ENCODE measurements at places on chromosomes 12 and 14.

DNA sequence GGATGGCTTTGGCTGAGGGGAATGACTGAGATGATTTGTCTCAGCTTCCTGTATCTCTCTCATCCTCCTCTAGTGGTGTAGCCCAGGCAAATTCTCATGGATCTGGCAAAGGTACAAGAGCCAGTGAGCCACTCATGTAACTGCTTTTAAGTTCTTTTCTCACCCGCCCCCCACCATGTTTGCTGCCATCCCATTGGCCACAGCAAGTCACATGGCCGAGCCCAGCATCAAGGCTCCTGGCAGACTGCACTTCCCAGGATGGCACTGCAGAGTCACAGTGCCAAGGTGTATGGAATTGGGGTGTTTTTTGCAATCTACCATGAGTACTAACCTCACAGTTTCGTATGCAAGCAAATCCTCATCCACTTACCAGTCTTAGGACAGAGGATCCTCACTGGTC, 50.9 kb downstream of the CHST11 start:
- DNase-seq = no peak

DNA sequence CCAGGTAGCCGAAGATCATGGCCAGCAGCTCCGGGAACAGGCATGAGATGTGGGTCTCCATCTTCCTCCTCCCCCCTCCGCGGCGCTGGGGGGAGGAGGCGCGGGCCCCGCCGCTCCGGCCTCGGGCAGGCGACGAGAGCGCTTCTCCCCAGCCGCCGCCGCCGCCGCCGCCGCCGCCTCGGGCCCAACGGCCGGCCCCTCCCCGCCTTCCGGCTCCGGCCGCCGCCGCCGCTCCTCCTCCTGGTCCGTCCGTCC, 448 bp downstream of the FBXL14 start:
- DNase-seq = no peak

DNA sequence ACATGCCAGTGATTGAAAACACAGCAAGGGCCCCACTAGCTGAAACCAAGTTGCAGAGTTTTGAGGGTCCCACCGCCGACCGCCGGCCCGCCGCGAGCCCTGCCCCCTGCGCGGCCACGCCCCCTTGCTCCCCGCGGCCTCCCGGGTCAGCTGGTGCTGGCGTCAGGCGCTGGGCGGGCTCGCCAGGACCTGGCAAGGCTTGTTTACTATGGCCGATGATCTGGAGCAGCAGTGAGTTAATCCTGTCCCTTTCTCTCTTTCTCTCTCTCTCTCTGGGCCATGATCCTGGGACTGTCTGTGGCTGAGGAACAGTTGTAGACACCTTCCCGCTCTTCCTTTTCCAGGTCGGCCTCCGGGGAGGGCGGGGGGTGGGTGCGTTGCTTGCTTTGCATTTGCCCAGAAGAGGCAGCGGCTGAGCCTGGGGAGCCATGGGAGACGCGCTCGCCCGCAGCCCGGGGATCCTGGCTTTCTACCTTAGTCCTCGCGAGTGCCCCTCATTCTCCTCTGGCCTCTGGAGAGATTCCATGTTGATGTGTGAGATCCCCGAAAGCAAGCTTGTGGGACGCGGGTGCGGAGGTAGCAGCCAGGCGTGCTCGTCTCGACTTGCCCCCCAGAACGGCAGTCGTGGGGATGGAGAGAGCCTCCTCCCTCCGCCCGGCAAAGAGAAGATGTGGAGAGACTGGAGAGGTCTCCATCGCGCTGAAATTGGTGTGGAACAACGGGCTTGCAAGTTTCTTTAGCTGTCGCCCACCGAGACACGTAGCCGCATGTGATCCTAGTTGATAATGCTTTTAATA, at the start of gene ABHD4:
ABHD4 (plus strand) TSS at position 202 of the 797 bp plus-strand sequence; CDS start at position 209, 7 bp downstream.
- peak; percentile 49 for DNase-seq

DNA sequence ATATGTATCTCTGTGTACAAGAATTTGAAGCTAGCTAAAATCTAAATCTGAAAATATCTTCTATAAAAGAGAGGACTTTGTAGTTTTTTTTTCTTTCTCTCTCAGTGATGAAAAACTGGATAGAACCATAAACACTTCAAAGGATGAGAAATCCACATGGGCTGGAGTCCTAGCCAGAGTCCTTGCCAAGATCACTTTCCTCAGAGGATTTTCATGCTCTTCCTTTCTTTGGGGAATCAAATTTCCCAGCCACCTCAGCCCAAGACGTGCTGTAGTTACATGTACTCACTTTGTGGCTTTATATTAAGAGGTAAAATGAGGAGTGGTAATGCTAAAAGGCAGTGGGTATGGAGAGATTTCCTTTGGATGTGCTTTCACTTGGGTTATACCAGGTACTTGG, 110.3 kb downstream of the SLC38A1 start:
- no peak for DNase-seq

DNA sequence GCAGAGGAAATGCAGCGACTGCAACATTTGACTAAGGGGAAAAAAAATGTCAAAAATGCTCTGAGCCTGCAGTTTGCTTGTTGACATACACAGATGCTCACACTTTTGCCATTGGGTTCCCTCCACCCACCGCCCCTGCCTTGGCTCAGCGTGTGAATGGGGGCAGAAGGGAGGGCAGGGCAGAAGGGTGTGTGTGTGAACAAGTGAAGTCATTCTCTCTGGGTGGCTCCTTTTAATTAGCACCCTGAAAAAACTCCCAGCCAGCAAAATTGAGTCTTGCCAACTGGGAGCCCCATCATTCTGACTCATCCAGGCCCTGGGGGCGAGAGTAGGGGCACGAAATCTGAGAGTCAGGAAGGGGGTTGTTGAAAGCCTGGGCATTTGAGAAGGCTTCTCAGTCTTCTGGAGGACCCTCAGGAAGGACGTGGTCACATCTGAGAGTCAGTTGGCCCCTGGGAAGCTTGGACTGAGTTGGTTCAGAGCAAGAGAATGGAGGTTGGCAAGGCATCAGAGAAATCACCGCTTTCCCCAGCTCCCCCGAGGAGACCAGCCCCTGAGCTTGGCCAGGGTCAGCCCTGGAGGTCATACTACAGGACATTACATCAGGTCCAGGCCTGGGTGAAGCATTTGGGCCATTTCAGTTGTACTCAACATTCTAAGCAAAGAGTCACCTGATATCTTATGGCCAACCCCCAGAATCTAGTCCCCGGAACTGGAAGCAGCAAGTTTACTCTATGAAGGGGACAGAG, 22.7 kb upstream of the KRT78 start:
- peak; percentile 55 for DNase-seq

- no peak for DNase-seq
These were observed 3.9 kb upstream of the LHX5 start for GRCh38 chr12:113475451-113476175.

GRCh38 chr12:114697243-114697716, 13.3 kb upstream of the TBX3 start:
- DNase-seq = no peak

DNA sequence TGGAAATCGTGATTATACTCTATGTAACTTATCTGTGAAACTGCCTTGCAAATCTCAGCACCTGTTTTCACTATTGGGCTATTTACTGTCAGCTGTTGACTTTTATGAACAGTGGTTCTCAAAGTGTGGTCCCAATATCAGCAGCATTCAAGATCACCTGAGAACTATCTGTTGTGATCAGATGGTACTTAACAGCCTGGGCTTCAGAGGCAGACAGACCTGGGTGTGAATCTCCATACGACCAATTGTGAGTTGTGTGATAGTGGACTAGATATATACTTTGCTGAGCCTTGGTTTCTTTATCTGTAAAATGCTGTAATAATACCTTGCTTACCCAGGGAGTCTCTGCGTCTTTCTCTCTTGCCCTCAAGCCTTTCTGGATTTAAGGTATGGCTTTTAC, 105.1 kb downstream of the ERGIC2 start:
- DNase-seq = no peak

GRCh38 chr14:105168496-105168978, at the start of gene JAG2:
TSS of gene JAG2 (minus strand) at chr14:105168776. CDS start at chr14:105168420, 356 bp downstream.
- DNase-seq = peak; percentile 50

- DNase-seq = no peak
These were observed 7.1 kb upstream of the LGMN start for GRCh38 chr14:92755495-92755894.

GRCh38 chr14:61608245-61609165, 86.8 kb upstream of the HIF1A start:
- no peak for DNase-seq

- peak; percentile 46 for DNase-seq
These were observed 112.7 kb downstream of the NCOR2 start for GRCh38 chr12:124454735-124455134.

- no peak for DNase-seq
These were observed 110.4 kb downstream of the SLC6A15 start for GRCh38 chr12:84802161-84802560.

GRCh38 chr12:83161456-83161855, 474.8 kb downstream of the TMTC2 start:
- DNase-seq = no peak

- no peak for DNase-seq
These were observed 991.2 kb downstream of the VRK1 start for GRCh38 chr14:97788364-97788763.

- DNase-seq = no peak
These were observed 47.5 kb downstream of the MRPL42 start for GRCh38 chr12:93514853-93515252.

DNA sequence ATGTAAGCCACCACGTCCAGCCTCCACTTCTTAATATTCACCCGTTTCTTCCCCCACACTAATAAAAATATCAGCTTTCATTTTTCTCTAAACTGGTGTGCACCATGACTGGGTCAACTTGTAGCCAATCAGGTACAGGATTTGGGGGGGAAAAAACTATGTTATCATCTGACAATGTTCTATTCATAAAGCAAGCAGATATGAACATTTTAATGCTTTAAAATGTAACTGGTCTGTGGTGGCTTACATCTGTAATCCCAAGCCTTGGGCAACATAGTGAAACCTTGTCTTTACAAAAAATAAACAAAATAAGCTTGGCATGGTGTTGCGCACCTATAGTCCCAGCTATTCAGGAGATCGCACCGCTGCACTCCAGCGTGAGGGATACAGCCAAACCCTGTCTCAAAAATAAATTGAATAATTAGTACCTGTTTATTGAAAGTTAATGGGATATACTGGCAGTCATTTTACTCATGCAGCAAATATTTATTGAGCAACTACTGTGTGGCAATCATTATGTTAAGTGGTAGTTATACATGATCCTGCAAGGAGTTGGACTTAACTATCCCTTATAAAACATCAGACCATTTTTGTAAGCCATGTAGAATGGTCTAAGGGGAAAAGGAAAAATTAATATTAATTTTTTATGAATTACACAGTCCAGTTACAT, 15.3 kb upstream of the ITPR2 start:
- DNase-seq = no peak

- DNase-seq = peak; percentile 8
These were observed 1.0 kb upstream of the KDM2B start for GRCh38 chr12:121581686-121582429.

DNA sequence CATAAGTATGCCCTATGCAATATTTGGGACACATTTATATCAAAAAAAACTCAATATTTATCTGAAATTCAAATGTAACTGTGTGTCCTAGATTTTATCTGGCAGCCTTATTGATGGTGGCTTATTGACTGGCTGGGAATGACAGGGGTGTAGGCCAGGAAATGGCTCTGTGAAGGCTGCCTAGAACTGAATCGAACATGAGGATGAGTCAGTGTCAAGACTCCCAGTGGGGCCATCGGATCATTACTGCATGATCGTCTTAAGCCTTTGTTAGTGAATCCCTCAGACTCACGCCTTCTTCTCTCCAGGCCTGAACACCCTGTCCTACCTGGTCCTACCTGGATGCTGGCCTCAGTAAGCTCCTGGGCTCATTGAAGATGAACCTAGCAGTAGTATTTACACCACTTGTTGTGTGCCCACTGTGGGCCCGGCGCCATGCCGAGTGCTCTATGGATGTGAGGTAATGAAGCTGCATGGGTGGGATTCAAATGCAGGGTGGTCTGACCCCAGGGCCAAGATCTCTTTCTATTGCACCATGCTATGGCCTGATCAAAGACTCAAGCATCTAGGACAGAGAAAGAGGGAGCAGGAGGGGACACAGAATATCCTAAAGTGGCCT, 21.0 kb upstream of the FAIM2 start:
- no peak for DNase-seq

GRCh38 chr12:96445691-96446583, 43.4 kb upstream of the CFAP54 start:
- DNase-seq = peak; percentile 90

GRCh38 chr12:16946704-16947103, 340.7 kb upstream of the LMO3 start:
- DNase-seq = no peak

DNA sequence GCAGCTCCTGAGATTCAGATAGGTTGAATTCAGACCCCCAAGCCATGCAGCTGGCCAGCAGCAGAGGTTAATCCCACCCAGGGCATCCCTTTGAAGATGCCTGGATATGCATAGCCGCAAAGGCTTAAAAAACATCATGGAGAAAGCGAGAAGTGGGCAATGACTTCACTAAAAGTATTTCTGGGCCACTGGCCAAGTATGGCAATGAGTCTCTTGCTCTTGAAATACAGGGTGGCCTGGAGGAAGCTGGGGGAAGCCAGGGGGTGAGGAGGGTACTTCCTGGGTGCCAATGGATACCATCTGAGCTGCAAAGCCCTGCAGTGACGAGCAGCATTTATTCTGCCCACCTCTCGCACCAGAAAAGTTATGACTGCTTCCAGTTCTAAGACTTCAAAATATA, 539.3 kb upstream of the TBX3 start:
- DNase-seq = no peak

DNA sequence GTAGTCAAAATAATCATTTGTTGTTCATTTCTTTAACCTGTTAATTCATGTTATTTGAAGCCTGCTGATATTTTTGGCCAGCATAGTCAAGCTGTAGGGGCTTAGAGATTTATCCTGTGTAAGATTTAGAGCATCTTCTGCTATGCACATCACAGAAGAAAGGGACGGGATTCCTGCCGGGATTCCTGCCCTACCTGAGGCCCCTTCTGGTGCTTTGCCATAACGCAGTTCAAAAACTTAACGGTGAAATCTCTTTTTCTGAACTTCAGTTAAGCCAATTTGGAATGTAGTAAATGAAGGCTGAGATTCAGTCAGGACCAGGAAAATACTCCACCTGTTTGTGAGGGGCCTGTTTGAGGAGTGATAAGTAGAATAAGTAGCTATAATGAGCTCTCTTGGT, 50.7 kb upstream of the TMEM260 start:
- no peak for DNase-seq

DNA sequence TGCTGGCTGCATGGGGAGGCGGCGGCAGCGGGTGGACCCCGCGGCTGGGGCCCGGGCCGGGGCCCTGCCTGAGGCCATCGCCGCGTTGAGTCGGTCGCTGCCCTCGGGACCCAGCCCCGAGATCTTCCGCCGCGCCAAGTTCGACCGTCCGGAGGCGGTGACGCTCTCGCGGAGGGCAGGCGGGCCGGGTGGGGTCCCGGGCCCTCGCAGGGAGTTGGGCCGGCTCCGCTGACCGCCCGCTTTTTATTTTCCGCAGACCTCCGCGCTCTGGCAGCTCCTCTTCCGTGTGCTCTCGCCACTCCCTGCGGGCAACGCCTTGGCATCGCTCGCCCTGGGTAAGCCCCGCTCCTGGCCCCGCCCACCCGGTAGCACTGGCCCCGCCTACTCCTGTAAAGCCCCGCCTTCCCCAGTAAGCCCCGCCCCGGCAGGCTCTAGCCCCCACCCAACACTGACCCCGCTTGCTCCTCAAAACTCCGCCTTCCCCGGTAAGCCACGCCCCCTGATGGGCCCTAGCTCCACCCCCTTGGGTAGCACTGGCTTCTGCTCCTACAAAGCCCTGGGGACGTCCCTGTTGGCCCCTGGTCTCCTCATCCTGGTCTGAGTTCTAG, 424 bp downstream of the TEDC1 start:
- peak; percentile 83 for DNase-seq

Measured in CD4-positive, alpha-beta T cell treated with Interleukin-4 for 4 hours (primary cell).